ENCODE measurements at places on chromosomes 2 and 18. TPM values are rescaled to one million over a fixed set of nuclear protein-coding genes. Genes with fewer than 3 reads are reported as not detected.
A peak's percentile ranks its signal among the peaks of the same experiment; 100 is the strongest.

- DNase-seq: no peak
Measured at GRCh38 chr2:17640406-17640805, 99.9 kb downstream of the VSNL1 start.

TCF23 gene
- not detected for total RNA-seq

GRCh38 chr18:79221136-79221535 lies 151.9 kb downstream of the ATP9B start:
- DNase-seq: no peak

DNA sequence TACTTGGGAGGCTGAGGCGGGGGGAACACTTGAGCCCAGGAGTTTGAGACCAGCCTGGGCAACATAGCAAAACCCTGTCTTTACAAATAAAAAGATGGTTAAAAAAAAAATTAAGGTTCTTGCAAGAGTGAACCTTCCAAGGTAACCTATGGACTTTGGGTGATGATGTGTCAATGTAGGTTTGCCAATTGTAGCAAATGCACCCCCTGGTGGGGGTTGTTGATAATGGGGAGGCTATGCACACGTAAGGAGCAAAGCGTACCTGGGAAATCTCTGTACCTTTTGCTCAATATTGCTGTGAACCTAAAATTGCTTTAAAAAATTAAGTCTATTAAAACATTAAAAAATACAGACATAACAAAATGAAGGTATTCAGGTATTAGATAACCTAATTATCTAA lies 70.4 kb downstream of the CWC22 start:
- no peak for DNase-seq

DNA sequence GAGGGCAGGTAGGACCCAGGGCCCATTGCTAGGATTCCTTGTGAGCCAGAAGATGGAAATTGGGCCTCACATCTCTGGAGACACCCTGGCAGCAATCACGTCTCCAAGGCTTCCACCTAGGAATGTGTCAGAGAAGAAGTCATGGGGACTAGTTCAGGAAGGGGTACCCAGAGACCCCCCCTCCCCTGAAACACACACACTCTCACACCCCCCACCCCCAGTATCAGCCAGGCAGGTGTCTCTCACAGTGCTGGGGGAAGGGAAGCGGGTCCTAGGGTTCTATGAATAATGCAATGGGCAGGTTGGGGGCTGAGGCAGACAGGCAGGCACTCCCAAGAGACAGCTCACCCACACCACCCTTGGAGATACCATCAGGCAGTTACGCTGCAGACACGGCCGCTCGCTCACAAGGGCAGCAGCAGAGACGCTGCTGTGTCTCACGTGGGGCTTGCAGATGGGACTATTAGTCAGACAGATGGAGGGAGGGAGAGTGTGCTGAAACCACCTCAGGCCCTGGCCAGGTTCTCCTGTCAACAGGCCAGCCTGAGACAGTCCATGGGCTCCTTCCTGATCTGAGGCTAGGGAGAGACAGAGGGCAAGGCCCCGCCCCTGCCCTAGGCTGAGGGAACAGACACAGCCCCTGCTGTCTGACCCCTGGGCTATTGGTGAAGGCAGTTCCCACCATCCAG lies 134.6 kb downstream of the CYP26B1 start:
- no peak for DNase-seq

NMUR1 gene
- total RNA-seq: not detected

DNA sequence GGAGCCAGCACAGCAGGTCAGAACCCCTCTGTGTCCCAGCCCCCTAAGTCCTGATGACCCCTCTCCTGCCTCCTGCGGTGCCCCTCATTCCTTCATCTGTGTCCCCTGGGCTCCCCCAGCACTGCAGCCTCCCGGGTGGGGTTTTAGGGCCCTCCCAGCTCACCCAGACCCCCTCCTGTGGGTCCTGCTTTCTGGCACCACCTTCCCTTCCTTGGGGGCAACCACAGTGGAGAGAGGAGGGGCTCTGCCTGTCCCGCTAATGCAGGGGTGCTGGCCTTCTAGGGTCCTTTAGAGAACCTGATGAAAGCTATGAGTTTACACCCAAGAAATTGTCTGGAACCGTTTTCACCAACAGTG lies 42.7 kb upstream of the ALPP start:
- DNase-seq: no peak

- DNase-seq: no peak
Measured at GRCh38 chr2:117299451-117299850, 515.0 kb upstream of the DDX18 start.

GRCh38 chr2:159457589-159457988 lies 158.8 kb downstream of the BAZ2B start:
- DNase-seq: no peak

DNA sequence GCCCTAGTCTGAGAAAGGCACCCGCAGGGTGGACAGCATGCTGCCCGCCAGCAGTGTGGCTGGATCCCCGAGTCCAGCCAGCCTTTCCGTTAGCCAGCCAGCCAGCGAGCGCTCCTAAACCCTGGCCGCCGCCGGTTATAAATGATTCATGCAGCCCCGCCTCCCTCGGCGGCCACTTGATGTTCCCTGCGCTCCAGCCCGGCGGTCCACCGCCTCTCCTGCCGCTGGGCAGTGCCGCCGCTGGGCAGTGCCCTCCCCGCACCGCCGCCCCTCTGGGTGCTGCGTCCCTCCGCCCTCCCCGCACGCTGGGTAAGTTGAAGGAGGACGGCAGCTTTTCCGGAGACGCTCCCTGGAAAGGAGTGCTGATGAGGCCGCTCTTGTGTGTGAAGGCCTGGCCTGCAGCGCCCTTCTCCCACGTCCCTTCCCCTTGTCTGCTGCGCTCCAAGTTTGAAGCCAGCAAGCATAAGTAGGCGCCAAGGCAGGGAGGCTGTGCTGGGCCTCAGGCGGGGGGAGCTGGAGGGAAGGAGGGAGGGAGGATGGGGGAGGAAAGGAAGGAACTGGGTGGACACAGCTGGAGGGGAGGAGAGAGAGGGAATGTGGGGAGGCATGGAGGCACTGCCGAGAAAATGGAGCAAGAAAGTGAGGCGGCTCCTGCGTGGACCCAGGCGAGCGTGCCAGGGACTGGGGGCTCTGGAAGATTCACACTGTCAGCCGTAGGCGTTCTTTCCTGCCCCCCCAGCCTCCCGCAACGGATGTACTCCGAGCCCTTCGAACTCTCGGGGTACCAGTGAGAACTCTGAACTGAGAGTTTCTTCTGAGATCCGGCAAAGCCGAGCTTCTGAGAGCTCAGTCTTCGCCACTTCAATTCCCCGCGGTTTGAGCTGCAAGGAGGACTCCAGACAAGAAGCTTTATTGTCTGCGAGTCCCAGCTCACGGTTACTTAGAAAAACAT lies 131.9 kb downstream of the GLI2 start:
- no peak for DNase-seq

ATL2 gene
- total RNA-seq: 47.0 TPM

- no peak for DNase-seq
Measured at GRCh38 chr2:176291335-176291734, 22.1 kb downstream of the MTX2 start.

- DNase-seq: no peak
Measured at GRCh38 chr18:40208958-40209357, 1746.1 kb upstream of the PIK3C3 start.

NEB gene
- total RNA-seq: 0.63 TPM

GRCh38 chr2:16746329-16746728 lies 80.7 kb upstream of the CYRIA start:
- DNase-seq: no peak

DNA sequence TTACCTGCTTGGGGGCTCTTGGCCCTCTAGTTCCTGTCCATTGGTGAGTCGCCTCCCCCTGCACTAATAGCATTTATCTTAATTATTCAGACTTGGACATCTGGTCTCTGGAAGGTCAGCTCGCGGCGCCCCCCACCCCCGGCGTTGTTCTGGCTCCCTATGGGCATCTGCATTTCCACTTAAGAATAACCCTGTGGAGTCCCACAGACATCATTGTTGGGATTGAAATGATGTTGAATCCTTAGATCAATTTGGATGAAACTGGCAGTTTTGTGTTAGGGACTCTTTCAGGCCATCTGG lies 313.8 kb upstream of the HS6ST1 start:
- no peak for DNase-seq

- DNase-seq: no peak
Measured at GRCh38 chr2:48235076-48235475, 294.9 kb upstream of the STON1 start.

DNA sequence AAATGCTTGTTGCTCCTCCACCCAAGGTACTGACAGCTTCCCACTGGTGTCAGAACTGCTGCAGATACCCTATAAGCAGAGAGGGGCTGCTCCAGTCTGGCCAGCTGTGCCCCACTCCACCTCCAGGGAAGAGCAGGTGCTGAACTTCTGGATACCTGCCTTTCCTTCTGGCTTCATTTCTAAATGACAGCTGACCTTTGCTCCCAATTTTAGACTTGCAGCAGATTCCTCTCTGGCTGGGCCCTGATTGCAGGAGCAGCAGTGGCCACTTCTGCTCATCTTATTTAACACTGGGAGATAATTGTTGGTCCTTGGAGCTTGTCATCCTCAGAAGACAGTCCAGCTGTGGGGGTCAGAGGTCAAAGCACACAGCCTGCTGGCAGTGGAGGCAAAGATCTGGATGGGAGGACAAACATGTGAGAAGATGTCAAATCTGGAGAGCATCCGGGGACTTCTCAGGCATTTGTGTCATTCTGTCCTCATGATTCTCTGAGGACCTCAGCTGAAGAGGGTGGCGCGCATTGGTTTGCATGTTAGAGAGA lies 38.9 kb downstream of the SETBP1 start:
- DNase-seq: no peak

TUBB8B gene
- total RNA-seq: not detected

DNA sequence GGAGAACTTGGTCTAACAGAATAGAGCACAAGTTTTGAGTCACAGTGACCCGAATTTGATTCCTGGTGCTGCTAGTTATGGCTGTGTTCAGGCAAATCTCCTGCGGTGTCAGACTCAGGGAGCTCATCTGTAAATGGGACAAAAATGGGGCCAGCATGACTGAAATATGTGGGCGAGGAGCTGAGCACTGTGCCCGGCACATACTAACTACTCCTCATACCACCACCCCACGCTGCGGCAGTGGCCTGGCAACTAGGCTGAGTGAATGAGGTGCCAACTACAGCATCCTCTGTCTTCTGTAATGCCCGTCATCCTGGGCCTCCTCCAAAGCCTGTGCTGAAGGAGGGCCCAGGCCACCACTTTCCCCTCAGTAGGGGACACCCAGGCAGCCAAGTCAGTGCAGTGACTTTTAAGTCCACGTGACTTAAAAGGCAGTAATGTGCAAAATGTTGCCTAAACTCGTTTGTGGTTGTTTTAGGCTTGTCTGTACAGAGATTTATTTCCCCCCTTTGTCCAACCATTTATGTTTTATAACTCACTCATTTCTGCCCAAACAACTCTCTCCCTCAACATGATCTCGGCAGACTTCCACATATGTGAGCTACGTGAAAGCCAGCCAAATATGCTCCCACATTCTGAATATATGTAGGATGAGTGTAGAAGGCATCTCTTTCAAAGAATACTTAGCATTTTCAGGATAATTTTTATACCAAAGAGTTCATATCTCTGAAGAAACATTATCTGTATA lies 773.7 kb downstream of the TSN start:
- no peak for DNase-seq

DNA sequence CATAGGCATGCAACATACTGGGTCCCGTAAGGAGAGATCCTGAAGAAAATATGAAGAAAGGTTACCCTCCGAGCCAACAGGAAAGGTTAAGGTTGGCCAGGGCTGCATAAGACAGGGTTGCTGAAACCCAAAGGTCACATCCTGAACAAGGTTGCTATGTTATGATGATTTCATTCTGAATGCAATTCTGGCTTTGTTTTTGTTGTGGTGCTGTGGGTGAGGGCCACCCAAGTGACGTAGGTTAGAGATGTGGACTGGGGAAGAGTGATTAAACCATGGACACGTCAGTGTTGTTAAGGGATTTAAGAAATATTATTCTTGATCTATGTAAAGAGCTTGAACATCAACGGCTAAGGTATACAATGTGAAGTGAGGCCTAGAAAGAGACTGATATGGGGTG lies 60.0 kb downstream of the ZEB2 start:
- peak; percentile 16 for DNase-seq

DNA sequence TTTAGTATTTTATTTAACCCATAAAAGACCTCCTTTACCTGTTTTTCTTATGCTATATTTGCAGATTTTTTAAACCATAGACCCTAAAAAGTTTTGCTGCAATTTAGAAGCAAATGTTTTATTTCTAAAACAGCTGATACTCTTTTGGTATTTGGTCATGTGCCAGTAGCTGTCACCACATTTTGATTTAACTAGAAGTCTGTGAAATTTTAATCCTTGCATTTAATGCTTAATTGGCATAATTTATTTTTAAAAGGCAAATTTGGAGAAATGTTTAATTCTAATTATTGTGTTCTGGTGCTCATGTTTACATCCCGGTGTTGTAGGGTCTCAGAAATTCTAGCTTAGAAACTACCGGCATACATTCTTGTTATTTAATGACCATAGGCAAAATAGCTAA lies 111.8 kb downstream of the TTC27 start:
- DNase-seq: no peak

DNA sequence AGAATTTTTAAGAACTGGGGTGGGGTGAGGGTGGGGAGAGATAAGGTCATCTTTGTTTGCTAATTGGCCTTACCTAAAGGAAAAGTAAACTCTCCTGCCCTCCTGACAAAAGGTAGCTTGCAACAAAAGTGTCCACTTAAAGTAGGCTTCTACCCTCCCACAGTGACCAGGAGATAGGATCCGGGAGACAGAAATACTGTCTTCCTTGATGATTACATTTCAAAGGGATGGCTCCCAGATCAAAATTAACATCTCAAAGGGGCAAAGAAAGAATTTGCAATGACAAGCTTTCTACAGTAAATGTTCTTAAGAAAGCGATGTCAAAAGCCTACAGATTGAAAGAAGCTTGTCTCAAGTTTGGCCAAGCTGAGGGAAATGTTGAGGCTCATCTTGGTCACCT lies 775.3 kb downstream of the CPS1 start:
- no peak for DNase-seq

DNA sequence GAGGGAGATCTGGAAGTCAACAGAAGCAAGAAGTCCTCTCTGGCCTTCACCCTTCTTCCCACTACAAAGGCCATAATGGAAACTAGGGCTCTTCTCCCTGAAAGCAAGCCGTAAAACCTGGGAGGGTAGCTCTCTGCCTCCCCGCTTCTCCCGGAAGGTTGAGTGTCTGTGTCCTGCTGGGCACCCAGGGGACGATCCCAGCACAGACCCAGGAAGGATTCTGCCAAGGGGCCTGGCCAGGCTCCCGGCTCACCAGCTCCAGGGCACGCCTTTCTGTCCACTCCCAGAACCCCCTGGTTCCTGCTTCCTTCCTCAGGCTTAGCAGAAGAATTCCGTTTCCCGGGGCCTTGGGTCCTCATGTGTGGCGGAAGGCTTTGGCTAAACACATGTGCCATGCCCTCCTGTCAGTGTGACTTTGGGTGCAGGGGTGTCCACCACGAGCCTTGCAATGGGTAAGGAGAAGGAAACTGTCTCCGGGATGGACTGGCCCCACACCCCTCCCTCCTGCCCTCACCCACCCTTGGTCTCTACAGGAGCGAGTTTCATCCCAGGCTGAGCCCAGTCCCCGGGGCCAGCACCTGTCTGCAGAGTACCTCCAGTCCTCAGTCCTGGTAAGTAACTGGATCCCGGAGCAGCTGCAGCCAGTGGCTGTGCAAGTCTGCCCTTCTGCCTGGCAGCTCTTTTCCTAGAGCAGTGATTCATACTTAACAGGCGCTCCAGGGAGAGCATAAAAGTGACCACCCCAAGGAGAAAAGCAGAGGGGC lies 135.8 kb downstream of the TPO start:
- DNase-seq: no peak

Measured in dermis microvascular lymphatic vessel endothelial cell (primary cell).